ENCODE measurements at places on chromosomes 4 and X.
A peak's percentile ranks its signal among the peaks of the same experiment; 100 is the strongest.

DNA sequence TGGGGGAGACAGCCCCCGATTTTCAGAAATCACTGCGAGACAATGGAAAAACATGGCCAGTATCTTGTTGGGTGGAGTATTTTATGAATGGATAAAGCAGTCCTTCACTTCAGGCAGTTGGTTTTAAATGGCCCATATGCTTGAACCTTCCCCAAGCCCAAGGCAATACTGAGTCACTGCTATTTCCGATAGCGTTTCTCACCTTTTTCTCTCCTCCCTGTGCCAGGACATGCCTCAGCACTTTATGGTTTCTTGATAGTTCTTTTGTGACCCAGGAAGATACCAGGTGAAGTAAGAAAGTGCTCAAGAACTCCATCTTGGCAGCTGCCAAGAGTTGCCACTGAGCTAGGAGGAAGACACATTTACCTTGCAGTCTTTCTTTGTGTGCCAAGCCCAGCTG, 26.8 kb upstream of the ESX1 start:
- DNase-seq = no peak

- peak; percentile 12 for DNase-seq
Measured at GRCh38 chrX:19889582-19890342, 2.4 kb upstream of the SH3KBP1 start.

DNA sequence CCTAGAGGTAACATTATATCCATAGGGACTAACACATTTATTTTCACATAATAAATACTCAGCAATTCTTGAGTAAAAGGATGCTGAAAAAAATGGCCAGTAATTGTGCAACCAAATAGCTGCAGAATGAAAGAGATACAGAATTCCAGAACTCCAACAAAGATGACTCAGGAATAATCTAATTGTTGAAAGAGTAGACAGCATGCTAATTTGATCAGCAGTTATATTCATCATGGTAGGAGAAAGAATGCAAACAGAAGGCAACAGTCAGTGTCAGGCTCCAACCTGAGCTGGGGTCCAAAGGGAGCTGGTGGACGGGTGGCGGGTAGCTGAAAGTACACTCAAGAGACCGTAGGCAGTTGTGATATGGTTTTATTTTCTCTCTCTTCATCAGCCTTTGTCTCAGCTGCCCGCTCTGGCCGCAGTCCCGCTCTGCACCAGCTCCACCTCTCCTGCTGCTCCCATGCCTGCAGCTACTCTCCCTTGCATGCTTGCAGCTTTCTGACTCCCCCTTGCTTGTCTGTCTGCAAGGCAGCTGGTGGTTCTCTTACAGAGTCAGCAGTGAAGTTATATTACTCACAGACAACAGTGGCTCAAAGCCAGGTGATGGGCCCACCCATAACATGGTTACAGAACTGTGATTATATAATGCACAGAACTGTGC, 1150.1 kb downstream of the STIM2 start:
- DNase-seq = no peak

- DNase-seq = no peak
Measured at GRCh38 chr4:87949961-87950360, 25.6 kb upstream of the SPP1 start.

- no peak for DNase-seq
Measured at GRCh38 chr4:166895771-166896170, 338.5 kb downstream of the SPOCK3 start.

DNA sequence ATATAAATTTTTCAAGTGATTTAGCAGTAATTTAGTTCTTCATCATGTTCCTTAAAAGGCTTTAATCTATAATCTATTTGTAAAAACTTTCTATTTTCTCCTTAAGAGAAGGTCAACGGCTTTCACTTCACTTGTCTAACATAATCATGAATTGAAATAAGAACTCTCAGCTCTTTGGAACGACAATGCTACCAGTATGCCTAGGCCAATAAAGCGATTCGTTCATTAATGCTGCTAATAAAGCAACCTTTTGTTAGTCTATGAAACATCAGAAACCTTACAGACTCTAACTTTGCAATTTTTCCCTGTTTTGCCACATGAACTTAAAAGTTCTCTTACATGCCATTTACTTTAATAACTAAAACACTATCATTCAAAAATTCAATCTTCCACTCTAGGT, 47.6 kb downstream of the FBXW7 start:
- no peak for DNase-seq

DNA sequence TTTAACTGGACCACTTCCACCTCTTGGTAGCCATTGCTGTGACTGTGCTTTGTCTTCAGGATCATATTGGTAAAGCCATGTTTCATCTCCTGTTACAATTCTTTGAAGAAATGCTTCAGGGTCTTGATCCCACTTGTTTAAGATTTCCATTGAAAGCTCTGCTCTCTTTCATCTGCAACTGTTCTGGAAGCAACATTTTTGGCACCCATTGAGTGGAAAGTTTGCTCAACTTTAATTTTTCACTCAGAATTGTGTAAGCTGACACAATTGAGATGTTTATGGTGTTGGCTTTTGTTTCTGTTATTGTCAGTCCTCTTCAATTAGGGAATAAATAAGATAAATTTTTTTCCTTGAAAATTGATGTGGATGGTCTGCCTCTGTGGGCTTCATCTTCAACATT, 237.4 kb downstream of the MAPK10 start:
- DNase-seq = no peak

DNA sequence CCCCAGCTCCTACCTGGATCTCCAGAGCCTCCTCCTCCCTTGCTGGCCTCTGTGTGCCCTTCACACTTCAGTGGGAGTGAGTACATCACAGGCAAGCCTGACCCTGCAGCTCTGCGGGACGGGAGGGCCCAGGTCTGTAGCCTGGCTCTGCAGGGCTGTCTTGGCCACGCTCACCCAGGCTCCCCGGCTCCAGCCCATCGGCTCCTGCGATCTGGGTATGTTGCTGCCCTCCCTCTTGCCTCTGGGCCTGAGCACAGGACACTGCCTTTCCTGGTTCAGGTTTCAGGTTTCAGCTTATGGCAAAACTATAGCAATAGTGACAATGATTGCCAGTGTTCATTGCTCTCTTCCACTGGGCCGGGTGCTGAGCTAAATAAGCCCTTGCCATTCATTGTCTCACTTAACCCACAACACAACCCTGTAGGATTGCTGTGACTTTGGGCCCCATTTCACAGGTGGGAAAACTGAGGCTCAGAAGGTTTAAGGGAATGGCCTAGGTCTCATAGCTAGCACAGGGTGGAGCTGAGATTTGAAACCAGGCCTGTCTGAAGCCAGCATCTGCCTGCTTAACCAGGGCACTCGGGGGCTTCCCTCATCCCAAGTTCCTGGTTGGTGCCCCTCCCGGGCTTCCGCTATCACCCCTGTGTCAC, 44.6 kb upstream of the SORCS2 start:
- DNase-seq = no peak

DNA sequence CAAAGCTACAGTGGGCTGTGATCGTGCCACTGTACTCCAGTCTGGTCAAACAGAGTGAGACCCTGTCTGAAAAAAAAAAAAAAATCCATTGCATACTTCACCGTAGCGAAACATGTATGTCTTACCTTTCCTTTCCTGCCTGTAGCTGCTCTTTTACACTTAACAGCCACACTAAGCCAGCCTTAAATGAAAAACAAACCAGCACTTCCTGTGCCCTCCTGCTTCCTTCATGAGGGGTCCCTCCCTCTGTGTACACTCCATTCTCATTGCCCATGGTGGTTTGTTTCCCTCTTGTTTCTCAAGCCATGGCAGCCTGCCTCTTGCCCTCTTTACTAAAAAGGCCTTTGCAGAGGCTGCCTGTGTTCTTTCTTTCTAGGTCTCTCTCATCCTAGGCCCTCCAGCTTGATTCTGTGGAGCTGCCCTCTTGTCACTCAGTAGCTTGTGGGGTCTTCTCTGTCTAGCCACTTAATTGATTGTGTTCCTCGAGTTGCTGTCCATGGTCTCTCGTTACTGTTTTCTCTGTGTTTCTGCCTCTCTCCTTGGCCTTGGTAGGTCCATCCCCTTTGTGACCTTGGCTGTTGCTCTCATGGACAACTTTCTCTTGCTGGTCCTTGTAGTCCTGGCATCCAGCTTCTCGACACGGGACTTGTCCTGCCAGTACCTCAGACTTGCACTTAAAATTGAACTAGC, 52.1 kb upstream of the MSANTD1 start:
- no peak for DNase-seq

GRCh38 chrX:38890963-38891362, 89.7 kb downstream of the MID1IP1 start:
- DNase-seq = no peak

DNA sequence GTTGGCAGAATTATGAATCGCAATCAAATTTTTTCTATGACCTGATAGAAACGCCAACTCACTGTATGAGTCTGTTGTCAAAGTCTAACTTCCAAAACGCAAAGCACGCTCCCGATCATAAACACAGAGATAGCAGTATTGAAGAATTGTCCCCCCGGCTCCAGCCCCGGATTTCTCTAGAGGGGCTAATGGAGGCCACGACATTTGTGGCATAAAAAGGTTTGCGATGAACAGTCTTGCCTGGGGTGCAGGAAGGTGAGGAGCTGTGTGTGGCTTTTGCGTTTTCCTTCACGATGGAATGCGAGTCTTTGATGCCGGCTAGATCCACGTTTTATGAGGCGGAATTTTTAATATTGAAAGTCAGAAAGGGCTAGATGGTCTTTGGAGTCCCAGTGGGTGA, 183.0 kb downstream of the CRLF2 start:
- no peak for DNase-seq

GRCh38 chr4:53477636-53478035, 100.2 kb downstream of the FIP1L1 start:
- no peak for DNase-seq

DNA sequence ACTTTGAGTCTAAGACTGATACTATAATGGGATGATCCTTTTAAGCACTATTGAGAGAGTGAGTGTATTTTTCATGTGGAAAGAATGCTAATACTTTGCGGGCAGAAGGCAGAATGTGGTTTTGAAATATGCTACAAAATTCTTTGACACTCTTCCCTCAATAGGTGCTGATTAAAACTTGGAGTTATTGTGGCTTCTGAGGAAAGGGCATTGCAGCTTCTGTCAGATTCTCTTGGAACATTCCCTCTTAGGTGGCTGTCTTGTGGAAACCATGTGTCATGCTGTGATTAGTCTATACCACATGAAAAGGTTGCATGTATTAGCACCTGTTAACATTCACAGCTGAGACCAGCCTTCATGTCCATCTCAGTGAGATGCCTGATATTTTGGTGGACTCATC, 547.0 kb downstream of the STIM2 start:
- no peak for DNase-seq

GRCh38 chr4:140109737-140110136, 44.2 kb downstream of the MAML3 start:
- DNase-seq = no peak

GRCh38 chrX:134711135-134711921, 53.1 kb upstream of the PLAC1 start:
- DNase-seq = no peak

DNA sequence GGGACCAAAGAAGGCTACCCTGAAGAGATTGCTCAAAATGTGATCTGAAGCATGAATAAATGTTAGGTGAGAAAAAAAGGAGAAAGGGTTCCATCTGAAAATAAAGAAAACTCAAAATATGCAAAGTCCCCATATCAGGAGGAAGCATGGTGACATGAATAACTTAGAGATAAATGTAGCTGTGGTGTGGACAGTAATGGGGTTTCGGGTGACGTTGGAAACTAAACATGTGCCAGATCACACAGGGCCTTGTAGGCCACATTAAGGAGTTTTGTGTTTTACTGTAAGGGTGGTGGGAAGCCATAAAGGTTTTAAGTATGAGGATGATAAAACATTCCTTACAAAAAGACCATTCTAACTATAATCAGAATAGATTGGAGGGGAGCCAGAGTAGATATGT, 40.3 kb upstream of the ACSL4 start:
- no peak for DNase-seq

DNA sequence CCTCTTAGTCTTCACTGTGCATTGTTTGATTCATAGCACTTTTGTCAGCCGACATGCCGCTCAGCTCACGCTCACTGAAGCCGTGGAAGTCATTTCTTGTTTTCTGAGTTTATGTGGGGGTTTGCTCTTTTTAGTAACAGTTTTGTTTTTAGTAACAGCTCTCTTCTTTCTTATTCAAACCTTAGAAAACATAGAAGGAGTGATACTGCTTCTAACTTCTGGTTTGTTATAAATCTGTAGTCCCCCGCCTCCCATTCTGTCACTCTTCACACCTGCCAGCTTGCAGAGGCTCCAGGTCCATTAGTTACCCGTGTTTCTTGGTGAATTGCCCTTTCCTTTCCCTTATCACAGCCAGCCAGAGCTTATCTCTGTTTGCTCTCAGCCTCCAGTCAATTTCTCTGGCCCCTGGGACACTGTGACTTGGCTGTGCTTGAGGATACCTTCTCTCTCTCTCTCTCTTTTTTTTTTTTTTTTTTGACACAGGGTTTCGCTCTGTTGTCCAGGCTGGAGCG, 50.5 kb downstream of the GRK4 start:
- DNase-seq = no peak

GRCh38 chr4:138014590-138015288, 227.4 kb downstream of the SLC7A11 start:
- DNase-seq = no peak

- no peak for DNase-seq
Measured at GRCh38 chr4:6647582-6648230, 7.2 kb downstream of the MRFAP1 start.

GRCh38 chr4:112514647-112515197, 1.3 kb downstream of the NEUROG2 start:
- DNase-seq = no peak

GRCh38 chrX:7019555-7019954, 128.0 kb upstream of the STS start:
- no peak for DNase-seq

DNA sequence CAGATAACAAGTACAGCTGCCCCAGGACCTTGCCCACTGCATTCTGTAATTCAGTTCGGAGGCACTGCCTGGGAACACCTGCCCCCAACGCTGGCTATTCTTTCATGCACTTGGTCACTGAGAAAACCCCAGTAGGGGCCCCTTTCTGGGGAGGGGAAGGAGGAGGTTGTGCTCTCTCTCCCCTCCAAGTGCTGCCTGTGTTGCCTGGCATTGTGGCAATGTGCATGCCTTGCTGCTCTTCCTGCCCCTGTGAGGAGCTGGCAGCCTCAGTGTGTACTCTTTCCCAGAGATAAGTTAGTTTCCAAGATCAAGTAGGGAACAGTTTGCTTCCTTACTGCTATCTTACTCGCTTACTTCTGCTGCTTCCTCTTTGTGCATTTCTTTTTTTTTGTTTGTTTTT, 90.8 kb downstream of the AASDH start:
- DNase-seq = no peak

- no peak for DNase-seq
Measured at GRCh38 chr4:76806346-76806745, 91.6 kb downstream of the SOWAHB start.

DNA sequence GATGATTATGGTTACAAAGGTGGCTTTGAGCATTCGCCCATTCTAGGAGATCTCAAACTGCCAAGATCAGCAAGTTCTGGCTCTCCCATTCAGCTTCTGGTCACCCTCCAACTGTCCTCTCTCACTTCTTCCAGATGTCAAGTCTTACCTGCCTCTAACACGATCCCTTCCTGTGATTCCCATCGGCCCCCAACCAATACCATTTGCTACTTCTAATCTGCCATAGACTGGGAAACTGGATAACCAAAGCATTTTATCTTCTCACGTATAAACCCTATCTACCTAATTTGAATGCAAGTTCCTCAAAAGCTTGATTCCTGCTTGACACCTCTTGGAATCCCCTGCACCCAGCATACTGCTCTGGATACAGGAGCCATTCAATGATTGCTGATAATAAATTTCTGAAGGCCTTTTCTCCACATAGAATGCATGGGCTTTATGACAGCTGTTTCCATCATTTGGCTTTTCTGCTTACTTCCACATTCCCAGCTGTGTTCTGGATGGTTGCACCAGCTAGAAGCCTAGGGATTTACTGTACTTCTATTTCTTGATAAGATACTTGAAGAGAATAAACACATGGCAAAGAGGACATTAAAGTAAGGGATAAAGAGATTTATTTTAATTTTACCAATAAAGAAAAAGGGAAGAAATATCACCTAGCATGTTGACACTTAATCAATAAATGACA, 9.6 kb downstream of the GPC4 start:
- no peak for DNase-seq
